CD8-positive, alpha-beta T cell (primary cell): ENCODE measurements at places on chromosomes 3 and 15. TPM values are rescaled to one million over a fixed set of nuclear protein-coding genes. Genes with fewer than 3 reads are reported as not detected.

The THBS1 gene
- 13.5 TPM for total RNA-seq

DNA sequence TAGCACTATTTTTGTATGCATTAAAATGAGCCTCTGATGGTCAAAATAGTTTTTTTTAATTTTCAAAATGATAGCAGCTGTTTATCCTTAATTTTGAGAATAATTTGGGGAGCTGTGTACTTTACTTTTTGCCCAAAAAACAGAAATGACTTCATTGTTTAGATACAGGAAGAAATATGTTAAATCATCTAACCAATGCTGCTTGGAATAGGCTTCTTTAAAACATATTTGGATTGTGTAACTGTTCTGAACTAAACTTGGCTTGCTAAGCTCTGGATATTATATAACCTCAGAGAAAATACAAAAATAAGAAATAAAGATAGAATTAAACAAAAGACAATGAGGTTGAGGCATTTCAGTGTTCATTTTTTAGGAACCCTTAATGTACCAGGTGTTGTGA lies 119.3 kb downstream of the SERPINI1 start:
- no peak for DNase-seq

The MME gene
- total RNA-seq: 0.86 TPM

GRCh38 chr3:86451749-86452148 lies 539.2 kb downstream of the VGLL3 start:
- no peak for DNase-seq

DNA sequence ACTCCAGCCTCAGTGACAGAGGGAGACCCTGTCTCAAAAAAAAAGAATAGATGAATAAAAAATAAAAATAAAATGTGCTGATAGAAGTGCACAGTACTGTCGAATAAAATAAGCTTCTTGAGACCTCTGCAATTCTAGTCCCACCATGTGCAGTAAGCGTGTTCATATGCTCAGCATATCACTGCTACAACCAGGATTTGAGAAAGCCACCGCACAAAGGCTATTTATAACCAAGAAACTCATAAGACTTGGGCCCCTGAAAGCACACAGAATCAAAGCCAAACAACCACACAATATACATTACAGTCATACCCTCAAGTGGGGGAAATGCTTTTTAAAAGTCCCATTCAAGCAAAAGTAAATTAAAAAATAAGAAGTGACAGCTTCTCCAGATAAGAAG lies 56.5 kb upstream of the FXR1 start:
- DNase-seq: no peak

DNA sequence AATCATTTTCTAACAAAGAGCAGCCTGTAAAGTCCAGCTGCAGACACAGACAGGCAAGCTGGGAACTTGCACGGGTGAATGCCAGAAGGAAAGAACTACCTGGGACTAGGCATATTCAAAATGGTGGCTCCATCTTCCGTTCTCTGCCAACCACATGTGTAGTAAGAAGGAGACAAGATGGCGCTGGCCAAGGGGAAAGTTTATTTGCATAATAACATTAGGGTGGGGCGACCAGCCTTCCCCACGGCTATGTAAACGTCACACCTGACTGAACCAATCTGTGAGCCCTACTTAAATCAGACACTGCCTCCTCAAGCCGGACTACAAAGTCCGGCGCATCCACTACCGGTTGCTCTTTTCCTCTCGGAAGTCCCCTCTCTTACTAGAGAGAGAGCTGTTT lies 130.8 kb downstream of the SNRK start:
- no peak for DNase-seq

The CFAP92 gene
- total RNA-seq: 0.75 TPM
